ENCODE measurements at places on chromosomes 3 and 15.
A peak's percentile ranks its signal among the peaks of the same experiment; 100 is the strongest.

- peak; percentile 82 for DNase-seq
Observed at GRCh38 chr3:93973131-93974126, at the start of gene PROS1. PROS1 (minus strand) TSS chr3:93973896; CDS start chr3:93973749, 147 bp downstream.

DNA sequence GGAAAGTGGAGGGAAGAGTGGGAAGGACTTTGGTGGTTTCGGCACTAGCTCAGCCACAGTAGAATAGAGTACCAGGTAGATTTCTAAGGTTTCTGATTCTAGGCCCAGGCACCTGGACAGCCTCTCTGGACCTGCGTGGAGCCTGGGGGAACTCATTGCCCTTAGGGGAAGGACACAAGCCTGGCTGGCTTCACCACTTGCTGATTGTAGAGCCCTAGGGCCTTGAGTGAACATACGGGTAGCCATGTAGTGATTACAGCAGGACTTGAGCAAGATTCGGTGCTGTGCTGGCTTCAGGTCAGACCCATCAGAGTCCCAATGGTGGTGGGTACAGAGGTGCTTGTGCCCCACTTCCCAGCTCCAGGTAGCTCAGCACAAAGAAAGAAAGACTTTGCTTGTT, 47.0 kb downstream of the FAM81A start:
- DNase-seq: no peak

GRCh38 chr3:195715583-195716266, 5.1 kb upstream of the MUC20 start:
- DNase-seq: no peak

- DNase-seq: no peak
Observed at GRCh38 chr3:129633751-129634481, 27.4 kb upstream of the PLXND1 start.

DNA sequence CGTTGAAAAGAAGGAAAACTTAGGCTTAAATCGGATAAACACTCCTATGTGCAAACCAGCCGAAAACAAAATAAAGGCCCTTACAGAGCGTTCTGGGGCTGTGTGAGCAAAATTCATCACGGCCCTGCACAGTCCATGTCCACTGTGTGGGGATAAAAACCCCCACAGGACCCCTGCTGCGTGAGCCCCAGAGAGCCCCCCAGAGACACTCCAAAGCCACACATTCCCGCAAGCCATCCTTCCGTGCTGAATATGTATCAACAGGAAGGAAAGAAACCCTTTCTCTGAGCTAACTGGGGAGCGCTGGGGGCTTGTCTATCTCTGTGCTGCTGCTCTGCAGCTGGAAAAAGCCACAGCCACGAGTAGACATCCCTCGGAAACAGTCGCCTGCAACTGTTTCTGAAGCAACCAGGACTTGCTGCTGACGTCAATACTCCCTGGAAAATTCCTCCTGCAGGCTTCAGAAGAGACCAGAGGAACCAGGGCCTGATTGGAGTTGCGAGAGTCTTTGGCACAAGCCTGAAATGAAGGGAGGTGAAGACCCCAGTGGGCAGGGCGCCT, 72.7 kb downstream of the NUP210 start:
- no peak for DNase-seq

DNA sequence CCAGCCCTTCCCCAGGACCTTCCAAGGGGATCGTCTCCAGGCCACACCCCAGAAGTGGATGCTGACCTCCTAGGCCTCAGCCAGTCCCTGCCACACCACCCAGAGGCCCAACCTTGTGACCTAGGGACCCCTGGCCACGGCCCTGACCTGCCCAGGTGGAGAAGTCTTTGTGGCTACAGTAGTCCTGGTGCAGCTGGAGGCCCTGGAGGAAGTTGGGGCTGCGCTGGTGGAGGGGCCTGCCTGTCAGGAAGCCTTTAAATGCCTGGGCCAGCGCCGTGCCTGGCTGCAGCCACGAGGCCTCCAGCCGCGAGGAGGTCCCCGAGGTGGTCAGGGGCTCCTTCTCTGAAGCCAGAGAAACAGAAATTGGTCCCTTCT, 23.4 kb downstream of the PLA2G4D start:
- no peak for DNase-seq

DNA sequence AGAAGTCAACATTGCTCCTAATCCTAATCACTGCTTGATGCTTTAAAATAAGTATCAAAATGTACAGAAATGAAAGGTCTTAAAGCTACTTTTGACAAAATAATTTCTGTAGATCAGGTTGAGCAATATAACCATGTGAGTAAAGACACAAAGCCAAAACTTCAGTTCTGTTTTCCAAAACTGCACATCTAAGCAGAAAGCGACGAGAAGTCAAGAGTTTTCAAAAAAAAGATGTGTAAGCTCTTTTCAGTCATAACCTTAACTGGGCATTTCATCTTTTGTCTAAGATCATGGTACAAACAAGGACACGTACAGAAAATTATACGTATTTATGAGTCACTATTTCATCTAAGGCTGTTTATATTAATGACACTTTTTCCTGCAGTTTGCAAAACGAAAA, 608.8 kb downstream of the FOXP1 start:
- DNase-seq: no peak

DNA sequence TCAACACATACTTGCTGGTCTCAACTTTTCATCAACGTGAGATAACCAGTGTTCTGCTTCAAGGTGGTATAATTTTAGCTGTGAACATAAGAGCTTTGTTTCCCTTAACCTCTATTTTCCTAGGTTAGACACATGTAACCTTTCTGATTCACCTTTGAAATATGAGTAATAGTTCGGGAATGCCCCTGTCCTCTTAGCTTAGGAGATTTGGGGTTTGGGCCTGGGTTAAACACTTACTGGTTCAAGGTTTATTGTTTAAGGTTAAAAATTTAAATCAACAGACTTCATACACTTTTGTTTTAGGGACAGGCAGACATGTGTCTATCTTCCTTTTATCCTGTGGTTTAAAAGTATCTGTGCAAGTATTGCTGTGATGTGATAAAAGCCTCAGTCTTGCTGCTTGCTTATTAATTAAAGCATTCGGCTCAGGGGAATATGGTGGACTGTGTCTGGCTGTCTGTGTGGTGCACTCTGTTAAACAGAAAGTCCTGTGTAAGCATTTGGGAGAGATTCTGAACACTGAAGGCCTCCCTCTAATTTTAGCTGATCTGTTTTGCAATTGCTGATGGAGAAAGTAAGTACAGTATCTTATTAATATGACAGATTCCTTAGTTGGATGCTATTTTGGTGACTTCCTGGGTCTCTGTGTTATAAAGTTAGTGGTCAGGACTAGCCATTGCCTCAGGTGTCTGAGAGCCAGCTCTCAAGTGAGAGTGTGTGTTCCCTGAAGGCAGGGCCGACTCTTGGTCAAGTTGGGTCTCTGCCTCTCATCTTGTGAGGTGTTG, 81.8 kb downstream of the USP13 start:
- DNase-seq: no peak

DNA sequence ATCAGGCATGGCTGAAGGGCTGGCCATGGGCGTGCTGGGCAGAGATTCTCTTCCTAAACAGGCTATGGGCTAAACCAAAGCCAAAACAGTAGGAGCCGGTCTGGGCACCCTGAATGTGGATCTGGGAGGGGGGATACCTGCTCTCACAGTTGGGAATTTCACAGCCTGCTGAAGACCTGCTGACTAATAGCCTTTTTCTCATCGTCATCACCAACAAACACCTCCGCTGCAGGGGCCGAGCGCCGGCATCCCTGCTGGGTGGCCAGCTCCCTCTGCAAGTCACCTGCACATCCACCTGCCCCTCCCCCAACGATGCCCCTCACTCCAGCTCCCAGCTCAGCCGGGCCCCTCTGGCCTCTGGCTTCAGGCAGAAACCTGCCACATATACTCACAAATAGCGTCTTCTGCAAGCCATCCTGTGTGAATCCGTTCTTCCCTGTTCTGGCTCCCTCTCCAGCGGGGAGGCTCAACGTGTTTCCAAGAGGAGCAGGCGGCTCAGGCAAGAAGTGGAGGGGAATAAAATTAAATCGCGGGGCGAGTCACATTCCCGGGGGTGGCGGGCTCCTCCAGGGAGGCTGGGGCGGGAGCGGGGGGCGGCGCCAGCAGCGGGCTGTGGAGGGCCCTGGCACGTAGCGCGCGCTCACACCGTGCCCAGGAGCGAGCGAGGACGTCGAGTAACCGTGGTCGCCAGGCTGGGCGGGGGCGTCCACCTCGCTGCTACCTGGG, 466 bp downstream of the IQSEC1 start:
- DNase-seq: no peak

GRCh38 chr3:30578479-30578878, 27.9 kb upstream of the TGFBR2 start:
- DNase-seq: no peak

- no peak for DNase-seq
Observed at GRCh38 chr15:66878761-66879160, 176.7 kb downstream of the SMAD6 start.

DNA sequence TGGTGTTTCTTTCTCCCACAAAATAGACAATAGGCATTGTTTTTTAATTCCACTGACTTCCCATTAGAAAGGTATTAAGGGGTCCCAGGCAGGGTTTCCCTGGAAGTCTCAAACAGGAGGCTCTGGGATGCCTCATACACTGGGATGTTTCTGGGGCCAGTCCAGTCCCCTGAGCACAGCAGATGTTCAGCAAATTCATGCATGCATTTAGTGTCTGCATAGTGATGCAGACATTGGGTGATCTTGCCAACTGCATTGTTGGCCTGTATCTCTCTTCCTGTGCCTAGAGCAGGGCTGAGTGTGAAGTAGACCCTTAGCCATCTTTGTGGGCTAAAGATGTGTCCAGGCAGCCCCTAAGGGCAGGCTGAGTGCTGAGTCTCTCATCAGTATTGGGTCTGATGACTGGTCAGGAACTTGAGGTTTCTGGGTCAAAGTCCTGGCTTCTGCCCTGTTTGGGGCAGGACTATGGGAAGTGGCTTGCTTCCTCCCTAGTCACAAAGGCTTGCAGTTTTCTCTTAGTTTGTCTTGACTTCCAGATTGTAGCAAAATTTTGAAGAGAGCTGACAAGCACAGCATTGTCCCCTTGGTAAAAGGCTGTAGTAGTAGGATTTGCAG, 56.5 kb downstream of the BSN start:
- DNase-seq: no peak
